ENCODE measurements at places on chromosomes 16 and 17.

GRCh38 chr17:49944273-49944870 is 24.6 kb upstream of the DLX4 start:
- DNase-seq = no peak

DNA sequence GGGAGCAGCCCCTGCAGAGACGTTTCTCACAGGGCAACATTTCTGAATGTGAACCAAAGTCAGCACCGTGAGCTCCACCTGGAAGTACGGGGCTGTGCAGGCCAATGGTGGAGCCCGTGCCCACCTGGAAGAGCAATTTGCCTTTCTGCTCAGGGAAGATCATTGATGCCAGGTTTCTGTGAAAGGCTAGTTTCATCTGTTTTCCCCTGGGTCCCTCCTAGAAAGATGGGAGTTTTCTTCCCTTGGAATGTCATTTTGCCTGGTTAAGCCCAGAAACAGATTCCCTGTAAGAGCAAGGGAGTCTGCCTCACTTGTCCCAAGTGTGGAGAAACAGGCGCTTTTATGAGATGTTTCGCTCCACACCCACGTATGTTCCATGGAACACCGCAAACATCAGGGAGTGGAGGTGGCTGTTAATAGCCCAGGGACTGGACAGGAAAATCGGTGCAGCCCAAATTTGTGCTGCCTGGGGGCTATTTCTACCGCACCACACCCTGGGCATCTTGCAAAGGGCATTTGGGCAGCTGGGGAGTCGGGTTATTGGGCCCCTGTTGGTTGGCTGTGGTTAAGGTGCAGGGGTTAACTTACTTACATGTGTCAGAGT is 2.6 kb downstream of the SLC6A4 start:
- DNase-seq = no peak

- DNase-seq = no peak
Observed at GRCh38 chr17:73814075-73814474, 169.8 kb upstream of the SDK2 start.

GRCh38 chr17:58381124-58382035 is 29.4 kb upstream of the SUPT4H1 start:
- no peak for DNase-seq

GRCh38 chr16:50059111-50059510 is 6.7 kb upstream of the HEATR3 start:
- no peak for DNase-seq

GRCh38 chr17:39606434-39607056 is 1.2 kb downstream of the NEUROD2 start:
- no peak for DNase-seq

DNA sequence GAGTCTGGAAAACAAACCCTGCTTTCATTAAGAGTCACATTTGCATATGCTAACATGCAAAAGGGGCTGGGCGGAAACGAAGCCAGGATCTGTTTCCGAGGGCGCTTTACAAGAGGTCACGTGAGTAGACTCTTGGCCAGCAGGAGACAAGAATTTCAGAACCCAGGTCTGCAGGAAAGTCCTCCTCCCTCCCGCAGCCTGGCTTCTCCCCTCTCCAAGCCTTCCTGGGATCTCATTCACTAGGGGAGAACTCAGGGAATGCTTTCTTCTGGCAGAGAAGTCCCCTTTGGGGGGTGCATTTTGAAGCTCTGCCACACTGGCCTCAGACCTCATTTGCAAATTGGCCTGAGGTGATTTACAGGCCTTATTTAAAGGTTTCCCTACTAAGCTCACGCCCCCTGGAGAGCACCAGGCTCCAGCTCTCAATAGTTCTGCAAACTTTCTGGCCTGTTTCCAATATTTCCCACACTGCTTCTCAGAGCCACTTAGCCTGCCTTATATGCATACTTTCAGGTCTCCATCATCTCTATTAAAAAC is 57.2 kb upstream of the CACNG5 start:
- DNase-seq = no peak

- DNase-seq = no peak
Observed at GRCh38 chr17:73747221-73748002, 103.2 kb upstream of the SDK2 start.
